T1000 (cell line): ENCODE measurements at places on chromosomes 11 and 22.

DNA sequence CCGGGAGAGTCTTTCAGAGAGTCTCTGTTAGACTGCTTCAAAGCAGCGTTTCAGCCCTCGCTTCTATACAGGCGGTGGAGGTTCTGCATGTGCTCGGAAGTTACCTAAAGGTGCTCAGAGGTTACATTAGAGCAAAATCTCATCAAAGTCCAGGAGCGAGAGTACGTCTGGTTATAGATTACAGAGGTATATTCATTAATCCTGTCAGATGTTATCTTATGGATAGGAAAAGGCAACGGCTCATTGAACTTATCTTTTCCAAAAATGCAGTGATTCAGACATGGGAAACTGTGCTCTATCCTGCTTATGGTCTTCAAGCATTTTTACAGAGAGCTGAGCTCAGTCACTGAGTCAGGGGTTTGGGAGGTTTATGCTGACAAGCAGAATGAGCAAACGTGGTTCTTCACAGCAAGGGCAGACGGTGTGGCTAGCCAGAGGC is 9.1 kb upstream of the ZBED5 start:
- DNase-seq = no peak

DNA sequence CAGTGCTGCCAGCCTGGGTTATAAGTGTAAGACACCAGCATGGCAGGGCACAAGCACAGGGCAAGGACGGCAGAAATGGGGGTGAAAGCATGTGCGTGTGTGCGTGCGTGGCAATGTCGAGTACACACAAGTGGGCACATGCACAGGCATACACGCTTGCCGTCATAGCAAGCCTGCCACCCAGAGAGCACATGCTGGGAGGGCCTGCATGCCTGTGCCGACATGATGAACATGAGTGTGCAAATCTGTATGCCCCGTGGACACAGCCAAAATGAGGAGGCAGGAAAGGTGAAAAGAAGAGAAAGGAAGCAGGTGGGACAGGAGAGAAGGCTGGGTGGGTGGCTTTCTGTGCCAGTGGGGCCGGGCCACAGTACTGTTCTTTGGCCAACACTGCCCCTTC is 62.9 kb downstream of the NECTIN1 start:
- no peak for DNase-seq

GRCh38 chr11:117217141-117218084 is 14.5 kb downstream of the PCSK7 start:
- DNase-seq = no peak

DNA sequence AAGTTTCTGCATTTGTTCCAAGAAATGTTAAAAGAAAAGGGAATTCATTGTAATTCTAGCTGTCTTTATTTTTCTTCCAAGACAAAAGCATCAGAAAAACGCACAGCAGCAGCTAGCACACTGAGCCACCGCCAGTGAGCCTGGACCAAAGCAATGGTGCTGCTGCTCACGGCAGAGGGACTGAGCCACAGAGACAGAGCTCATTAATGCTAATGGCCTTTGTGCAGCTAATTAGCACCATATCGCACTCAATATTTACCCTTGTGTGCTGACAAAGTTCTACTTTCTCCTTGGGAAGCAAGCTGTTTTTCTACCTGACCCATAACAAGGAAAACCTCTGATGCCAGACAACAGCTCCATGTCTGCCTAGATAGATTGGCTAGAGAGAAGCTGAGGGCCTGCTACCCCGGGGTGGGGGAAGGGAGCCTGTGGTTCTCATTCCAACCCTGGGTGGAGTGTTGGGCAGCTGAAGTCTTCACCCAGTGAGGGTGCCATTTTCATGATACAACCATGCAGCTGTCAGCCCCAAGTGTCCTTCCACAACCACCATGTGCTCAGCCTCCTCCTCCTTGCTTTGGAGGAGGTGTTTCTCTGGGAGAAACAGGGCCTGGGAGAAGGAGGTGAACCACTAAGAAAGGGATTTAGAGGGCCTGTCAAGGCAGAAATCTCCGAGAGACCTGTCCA is 131.1 kb upstream of the NCAM1 start:
- DNase-seq = no peak

GRCh38 chr22:32754413-32755041 is 47.0 kb upstream of the TIMP3 start:
- no peak for DNase-seq

DNA sequence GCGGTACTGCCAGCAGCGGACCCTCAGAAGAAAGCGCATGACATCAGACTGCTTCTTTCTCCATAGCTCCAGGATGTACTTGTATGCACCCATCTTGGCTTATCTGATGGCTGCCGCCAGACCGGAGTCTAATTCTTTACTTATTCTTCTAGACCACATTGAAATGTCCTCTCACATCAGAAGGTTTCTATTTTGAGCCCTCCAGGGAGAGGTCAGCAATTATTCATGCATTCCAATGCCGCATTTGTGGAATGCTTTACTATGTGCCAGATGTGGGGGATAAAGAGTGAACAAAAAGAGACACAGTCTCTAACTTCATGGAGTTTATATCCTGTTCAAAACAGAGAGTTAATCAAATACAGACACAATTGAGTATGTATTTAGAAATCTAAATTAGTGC is 230.1 kb downstream of the MIAT start:
- peak; percentile 8 for DNase-seq

DNA sequence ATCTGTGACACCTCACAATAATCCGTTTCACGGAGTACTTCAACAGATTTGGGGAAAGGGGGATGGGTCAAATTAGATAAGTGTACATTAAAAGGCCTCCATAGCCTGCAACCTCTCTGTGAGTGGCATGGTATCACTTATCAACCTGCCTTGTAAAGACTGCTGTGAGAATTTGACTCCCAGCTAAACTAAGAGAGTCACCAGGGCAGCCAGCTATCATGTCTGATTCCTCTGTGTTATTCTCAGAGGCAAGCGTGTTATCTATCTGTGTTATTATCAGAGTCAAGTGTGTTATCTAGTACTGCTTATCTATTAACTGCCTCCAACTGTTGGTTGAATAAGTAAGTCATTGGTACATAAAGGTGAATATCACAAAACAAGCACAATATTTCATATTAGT is 4.1 kb upstream of the FAM83F start:
- DNase-seq = no peak

DNA sequence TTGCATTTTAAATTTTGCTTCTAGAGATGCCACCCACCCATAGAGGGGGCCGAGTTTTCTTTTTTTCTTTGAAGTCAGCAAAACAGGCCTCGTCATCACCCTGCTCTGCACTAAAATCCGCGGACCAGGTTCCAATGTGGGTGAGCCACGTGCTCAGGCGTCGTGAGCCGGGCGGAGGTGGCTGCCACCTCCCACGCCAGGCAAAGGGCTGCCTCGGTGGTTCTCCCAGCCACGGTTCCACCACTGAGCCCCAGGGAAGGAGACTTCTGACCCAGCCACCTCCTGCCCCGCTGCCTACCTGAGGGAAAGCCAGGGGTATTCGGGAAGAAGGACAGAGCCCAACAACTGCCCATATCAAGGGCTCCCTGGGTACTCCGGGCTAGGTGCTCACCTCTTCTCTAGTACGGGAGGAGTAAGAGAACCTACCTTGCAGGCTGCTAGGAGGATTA is 45.3 kb downstream of the MN1 start:
- no peak for DNase-seq

- no peak for DNase-seq
Observed at GRCh38 chr22:28148816-28149465, 229.9 kb upstream of the PITPNB start.

DNA sequence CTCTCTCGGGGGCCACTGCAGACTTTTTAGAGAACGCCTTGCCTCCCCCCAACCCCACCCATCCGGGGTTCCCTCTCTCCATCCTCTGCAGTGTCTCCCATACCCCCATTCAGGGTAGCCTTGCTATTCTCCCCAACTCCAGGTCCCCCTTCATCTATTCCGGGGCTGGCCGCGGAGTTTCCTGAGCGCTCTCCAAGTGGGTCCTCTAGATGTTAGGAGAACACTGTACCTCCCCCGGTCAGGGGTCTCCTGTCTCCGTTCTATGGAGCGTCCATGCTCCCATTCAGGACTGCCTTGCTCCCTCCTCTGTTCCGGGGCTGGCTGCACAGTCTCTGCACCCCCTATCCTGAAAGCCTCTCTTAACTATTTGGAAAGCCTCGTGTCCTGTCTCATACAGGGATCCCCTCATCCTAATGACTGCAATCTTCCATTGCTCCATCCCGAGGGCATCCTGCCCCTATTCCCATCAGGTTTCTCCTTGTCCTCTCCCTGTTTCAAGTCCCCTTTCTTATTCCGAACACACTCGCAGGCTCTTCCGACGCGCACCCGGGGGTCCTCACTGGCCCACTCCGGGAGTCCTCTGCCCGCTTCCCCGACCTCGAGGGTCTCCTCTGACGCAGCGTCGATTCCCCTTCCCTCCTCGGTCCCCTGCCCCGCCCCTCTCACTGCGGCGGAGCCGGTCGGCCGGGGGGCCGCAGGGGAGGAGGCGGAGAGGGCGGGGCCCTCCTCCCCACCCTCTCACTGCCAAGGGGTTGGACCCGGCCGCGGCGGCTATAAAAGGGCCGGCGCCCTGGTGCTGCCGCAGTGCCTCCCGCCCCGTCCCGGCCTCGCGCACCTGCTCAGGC is at the start of gene NEFH:
TSS of gene NEFH (plus strand) at position 802 of the 845 bp plus-strand sequence. CDS start 45 bp downstream, outside the sequence.
- no peak for DNase-seq

DNA sequence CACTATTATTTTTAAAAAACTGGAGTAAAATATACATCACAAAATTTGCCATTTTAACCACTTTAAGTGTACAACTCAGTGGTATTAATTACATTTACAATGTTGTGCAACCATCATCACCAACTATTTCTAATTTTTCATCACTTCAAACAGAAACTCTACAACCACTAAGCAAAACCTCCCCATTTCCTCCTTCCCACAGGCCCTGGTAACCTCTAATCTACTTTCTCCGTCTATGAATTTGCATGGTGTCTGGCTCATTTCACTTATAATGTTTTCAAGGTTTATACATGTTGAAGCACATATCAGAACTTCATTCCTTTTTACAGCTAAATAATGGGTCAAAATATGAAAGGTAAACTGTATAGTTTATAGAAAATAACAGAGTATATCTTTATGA is 24.4 kb downstream of the DDI1 start:
- no peak for DNase-seq

- no peak for DNase-seq
Observed at GRCh38 chr11:47366020-47366490, 12.3 kb downstream of the SPI1 start.

- DNase-seq = no peak
Observed at GRCh38 chr11:1824221-1825038, 10.4 kb upstream of the SYT8 start.

- DNase-seq = no peak
Observed at GRCh38 chr22:29157759-29158535, 47.7 kb upstream of the EMID1 start.

DNA sequence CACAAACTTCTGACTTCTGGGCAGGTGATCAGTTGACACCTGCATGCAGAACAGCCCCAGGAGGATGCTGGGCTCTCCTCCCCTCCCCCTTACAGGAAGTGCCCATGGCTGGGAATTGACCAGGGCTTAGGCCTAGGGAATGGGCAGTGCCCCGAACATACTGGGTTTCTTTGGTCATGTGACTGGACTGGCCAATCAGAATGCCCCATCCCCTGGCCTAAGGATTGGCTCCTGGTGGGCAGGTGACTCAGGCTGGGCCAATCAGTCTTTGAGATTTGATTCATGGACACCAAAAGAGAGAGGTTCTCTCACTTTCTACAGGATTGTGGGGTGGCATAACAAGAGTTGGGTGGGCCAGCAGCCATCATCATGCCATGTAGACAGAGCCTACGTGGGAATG is 37.1 kb downstream of the MCM5 start:
- DNase-seq = no peak
